ENCODE measurements at places on chromosomes 5 and 9.

DNA sequence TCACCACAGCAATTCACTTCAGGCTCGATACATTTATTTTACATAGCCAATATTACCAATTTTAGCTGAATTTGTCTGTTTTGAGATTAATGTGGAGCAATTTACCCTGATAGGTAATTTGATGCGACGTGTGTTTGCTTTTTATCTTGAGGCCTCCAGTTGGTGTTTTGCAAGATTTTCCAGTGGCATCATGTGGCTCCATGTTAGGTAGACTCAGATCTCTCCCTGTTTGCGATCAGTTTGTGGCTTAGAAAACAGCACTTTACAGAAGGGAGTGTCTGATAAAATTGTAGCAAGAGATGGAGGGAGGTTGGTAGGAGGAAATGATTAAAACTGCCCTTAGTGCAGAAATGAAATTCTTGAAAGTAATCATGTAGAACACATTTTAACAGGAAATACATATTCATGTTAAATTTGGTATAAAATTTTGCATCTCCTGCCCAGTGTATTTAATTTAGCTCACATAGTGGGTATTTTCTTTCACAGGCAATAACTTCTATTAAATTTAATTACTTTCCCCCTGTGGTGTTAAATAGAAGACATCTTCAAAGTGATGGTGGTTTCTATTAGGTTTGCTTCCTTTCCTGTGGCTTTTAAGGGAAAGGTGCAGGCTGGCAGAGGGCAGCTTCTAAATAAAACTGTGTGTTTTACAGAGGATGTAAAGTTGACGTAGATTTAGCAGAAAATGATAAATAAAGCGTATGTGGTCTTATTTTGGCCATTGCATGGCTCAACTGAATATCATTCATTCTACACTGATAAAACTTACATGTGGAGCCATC is 135.8 kb downstream of the KDM4C start:
- no peak for DNase-seq

DNA sequence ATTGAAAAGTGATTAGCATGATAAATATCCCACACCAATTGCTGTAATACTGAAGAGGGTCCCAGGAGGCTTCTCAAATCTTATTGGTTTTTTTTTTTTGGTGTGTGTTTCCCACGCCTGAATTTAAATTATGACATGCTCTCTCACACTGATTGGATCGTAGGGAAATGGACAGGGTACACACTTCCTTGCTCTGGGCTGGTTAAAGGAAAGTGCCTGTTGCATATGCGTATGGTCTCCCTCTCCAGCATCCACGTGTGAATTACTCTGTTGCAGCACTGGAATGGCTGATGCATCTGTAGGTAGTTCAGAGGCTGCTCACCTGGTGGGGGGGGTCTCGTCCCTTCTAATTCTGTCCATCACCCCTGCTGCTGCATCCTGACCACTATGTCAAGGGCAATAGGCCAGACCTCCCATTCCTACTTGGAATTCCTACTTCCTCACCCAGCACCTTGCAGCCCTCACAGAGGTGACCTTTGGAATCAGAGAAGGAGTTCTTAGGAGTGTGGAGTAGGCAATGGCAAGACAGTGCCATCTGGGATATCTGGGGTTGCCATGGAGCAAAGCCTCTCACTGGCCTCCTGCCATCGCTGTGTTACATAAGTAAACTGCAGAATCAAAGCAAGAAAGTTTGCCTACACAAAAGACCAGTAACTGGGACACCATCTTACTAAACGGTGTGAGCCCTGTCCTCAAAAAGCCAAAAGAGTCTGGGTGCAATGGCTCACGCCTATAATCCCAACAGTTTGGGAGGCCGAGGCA is 71.4 kb upstream of the FBXW11 start:
- no peak for DNase-seq

DNA sequence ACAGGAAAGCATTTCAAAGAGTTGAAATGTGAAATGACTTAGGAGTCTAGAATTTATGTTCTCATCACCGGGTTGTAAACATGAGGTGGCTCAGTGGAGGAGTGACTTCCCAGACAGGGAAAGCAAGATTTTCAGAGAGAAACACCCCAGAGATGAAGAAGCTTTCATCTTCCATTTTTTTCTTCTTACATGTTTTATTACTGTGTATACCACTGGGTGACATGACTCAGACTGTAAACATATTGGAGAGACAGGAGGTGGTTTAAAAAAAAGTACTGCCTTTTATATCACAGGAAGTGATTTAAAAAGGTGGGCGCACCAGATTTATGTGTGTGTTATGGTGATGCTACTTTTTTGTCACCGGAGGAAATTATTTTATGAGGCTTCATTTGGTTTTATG is 209.1 kb upstream of the TUT7 start:
- no peak for DNase-seq

GRCh38 chr9:36100532-36100931 is 36.0 kb upstream of the GLIPR2 start:
- no peak for DNase-seq

Measured in RWPE2 (cell line).